Activated naive CD8-positive, alpha-beta T cell treated with anti-CD3 and anti-CD28 coated beads, Interleukin-2, amount 10 ng/mL, durations not matched to agents 7 days and 5 days (primary cell): ENCODE measurements at places on chromosomes 6 and 20.

DNA sequence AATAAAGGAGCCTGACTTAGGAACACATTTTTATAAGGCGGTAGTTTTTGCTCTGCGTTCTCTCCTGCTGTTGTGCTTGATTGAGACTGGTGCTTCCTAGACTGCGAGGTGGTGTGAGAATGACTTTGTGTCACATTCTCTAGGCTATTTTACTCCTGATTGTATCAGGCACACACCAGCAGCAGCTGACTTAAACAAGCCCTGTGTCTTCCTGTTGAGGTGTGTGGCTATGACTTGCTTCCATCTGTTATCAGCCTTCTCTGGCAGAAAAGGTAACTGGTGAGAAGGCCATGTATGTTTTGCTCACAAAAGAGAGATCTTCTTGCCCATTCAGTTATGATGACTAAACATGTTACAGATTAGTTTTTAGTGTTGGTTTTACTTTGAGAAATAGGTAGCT, 43.4 kb downstream of the CLVS2 start:
- no peak for DNase-seq
- H3K27ac ChIP-seq: no peak overlapping the region
- no peaks in the 10 kb centered on the region for H3K27me3 ChIP-seq
- no peaks in the 10 kb centered on the region for H3K4me1 ChIP-seq
- no peaks in the 10 kb centered on the region for H3K36me3 ChIP-seq

- DNase-seq: no peak
- H3K4me3 ChIP-seq: no peak overlapping the region
- H3K27me3 ChIP-seq: peaks cover 2% of the 10 kb centered on the region
Measured at GRCh38 chr20:62210496-62210855, 9.6 kb downstream of the HRH3 start.

DNA sequence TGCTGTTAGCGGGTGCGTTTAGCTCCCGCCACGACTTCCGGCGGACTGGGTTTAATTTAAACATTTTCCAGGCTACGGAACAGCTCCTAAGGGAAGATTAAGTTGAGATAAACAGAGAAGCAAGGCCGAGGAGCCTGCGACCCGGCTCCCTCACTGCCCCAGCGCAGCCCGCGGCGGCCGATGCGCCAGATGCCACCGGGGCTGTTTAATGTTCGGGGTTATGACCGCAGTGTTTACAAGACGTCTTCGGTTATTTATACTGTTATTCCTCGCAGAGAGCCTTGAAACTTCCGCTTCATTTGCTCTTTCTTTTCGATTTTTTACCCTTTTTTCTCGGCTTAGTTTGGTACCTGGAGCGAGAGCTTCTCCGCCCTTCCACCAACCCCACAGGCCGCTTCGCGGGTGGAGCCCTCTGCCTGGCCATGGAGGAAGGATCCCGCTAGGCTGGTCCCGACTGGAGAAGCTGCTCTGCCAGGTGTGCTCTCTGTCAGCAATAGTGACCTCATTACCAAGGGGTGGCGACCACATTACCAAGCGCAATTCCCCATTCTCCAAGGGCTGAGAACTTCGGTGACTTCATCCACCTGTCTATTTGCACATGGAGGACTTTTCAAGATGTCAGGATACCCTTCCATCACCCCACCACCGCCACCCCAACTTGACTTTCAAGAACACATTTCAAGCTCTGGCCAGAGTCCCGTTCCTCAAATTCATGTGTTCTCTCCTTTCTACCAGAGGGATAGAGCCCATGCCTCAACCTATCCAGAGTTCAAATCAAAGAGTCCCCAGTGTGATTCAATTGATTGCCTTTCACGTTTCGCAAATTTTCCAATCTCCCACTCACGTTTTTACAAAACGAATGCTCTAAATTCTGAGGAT, 4.1 kb downstream of the TCF21 start:
- peaks cover 95% of the 10 kb centered on the region for H3K27me3 ChIP-seq
- H3K27ac ChIP-seq: no peak overlapping the region
- peak overlapping the region; percentile 54 for H3K4me3 ChIP-seq
- DNase-seq: no peak
- H3K4me1 ChIP-seq: peaks cover 14% of the 10 kb centered on the region

GRCh38 chr6:113077794-113078193, 730.7 kb downstream of the RFPL4B start:
- H3K27me3 ChIP-seq: no peaks in the 10 kb centered on the region
- H3K36me3 ChIP-seq: no peaks in the 10 kb centered on the region
- no peaks in the 10 kb centered on the region for H3K4me1 ChIP-seq
- no peak overlapping the region for H3K27ac ChIP-seq

DNA sequence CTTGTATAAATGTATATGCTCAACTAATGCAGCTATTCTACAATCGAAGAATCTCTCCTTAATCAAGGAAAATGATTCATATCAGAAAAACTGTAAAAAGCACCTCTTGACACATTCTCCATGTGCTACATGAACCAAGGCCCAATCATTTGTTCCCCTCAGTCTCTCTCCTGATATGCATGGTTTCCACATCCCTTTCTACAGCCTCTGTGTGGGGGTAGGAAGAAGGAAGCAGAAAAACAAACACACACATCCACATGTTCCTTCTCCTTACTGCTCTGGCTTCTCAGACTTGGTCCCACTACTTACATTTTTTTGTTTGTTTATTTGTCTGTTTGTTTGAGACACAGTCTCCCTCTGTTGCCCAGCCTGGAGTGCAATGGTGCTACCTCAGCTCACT, 510.5 kb downstream of the PRKN start:
- DNase-seq: no peak
- H3K36me3 ChIP-seq: no peaks in the 10 kb centered on the region
- H3K27me3 ChIP-seq: no peaks in the 10 kb centered on the region
- H3K27ac ChIP-seq: no peak overlapping the region
- H3K4me1 ChIP-seq: no peaks in the 10 kb centered on the region

- peak; percentile 48 for DNase-seq
- no peaks in the 10 kb centered on the region for H3K36me3 ChIP-seq
- H3K27ac ChIP-seq: no peak overlapping the region
- H3K4me1 ChIP-seq: no peaks in the 10 kb centered on the region
Measured at GRCh38 chr6:163956571-163957407, 542.3 kb downstream of the QKI start.

- no peak overlapping the region for H3K27ac ChIP-seq
- no peaks in the 10 kb centered on the region for H3K4me1 ChIP-seq
- H3K27me3 ChIP-seq: peaks cover 7% of the 10 kb centered on the region
- no peak overlapping the region for H3K4me3 ChIP-seq
- H3K36me3 ChIP-seq: no peaks in the 10 kb centered on the region
Measured at GRCh38 chr20:4406627-4407026, 315.1 kb upstream of the PRND start.

- no peaks in the 10 kb centered on the region for H3K36me3 ChIP-seq
- no peak overlapping the region for H3K4me3 ChIP-seq
- no peak overlapping the region for H3K27ac ChIP-seq
- H3K27me3 ChIP-seq: peaks cover 8% of the 10 kb centered on the region
- peaks cover 34% of the 10 kb centered on the region for H3K4me1 ChIP-seq
- DNase-seq: no peak
Measured at GRCh38 chr20:23145281-23145700, 59.2 kb upstream of the CD93 start.

- H3K36me3 ChIP-seq: peaks cover 15% of the 10 kb centered on the region
- no peaks in the 10 kb centered on the region for H3K27me3 ChIP-seq
- peak; percentile 90 for DNase-seq
- H3K4me3 ChIP-seq: peak within 1 kb of the TSS; percentile 94
Measured at GRCh38 chr6:159693128-159693893, at the start of gene SOD2. TSS of gene SOD2 (minus strand) at chr6:159693241. CDS start at chr6:159693167, 74 bp downstream.

DNA sequence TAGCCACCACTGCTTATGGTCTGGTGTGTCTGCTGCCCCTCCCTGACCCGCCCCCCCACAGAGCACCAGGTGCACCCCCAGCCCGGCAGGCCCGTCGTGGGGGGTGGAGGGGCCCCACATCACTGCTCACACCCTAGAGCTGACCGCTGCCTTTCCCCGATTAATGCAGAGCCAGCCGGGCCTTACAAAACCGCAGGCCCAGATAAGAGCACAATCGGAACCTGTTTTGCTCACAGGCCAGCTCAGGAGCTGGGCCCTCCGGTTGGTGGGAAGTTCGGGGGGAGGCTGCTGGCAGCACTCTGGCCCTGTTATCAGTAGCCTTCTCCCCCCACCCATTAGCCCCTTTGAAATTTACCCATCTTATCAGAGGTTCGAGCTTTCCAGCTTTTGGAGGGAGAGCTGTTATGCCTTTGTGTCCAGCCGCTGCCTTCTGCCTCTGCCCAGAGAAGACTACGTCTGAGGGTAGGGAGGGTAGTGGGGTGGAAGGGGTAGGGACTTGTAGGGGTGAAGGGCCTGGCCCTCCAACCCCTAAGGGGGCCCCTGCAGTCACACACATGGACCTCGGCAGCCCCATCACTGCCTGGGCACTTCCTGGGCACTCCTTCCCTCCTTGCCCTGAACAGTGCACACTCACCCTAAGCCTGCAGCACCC, 6.9 kb upstream of the SPDEF start:
- H3K4me1 ChIP-seq: no peaks in the 10 kb centered on the region
- no peaks in the 10 kb centered on the region for H3K27me3 ChIP-seq
- no peak overlapping the region for H3K4me3 ChIP-seq
- DNase-seq: no peak
- no peaks in the 10 kb centered on the region for H3K36me3 ChIP-seq

DNA sequence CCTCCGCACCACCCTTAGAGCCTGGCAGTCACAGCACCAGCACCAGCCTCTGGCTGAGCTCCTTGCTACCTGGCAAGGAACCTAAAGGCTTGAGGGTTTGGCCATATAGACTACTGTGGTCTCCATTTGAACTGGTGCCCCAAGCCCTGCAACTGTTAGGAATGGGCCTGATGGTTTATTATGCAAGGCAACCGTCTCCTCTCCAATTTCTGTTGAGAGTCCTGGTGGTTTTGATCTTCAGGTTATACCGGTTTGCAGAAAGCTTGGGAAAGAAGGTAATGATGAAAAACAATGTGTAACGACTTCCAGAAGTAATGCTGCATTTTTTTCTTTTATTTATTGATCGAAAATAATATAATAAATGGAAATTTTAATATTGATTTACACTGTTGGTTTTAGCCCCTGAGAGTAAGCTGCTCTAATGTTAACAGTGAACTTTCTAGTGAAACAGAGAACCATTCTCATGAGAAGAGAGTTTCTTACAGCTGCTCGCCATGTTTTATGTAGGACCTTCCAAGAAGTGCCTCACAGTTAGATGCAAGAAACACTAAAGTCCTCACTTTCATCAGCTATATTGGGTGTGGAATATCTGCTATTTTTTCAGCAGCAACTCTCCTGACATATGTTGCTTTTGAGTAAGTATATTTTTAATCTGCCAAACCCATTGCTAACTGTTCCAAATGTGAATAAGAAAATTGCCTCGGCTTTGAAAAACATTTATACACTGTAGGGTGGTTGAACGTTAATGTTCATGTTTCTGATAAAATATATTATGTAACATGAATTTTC, 112.8 kb downstream of the ADGRG6 start:
- no peak for DNase-seq
- no peaks in the 10 kb centered on the region for H3K36me3 ChIP-seq
- H3K4me3 ChIP-seq: no peak overlapping the region
- H3K27ac ChIP-seq: no peak overlapping the region
